Psoas muscle (tissue), 8 donors: ENCODE measurements at places on chromosomes 4 and X. TPM values are rescaled to one million over a fixed set of nuclear protein-coding genes. Genes with fewer than 3 reads are reported as not detected.
A peak's percentile ranks its signal among the peaks of the same experiment; 100 is the strongest.

- DNase-seq, result no peak
These were observed 96.4 kb upstream of the HS3ST1 start for GRCh38 chr4:11525085-11525484.

GRCh38 chr4:74054483-74055047 is 16.1 kb upstream of the CXCL3 start:
- no peak for DNase-seq

DNA sequence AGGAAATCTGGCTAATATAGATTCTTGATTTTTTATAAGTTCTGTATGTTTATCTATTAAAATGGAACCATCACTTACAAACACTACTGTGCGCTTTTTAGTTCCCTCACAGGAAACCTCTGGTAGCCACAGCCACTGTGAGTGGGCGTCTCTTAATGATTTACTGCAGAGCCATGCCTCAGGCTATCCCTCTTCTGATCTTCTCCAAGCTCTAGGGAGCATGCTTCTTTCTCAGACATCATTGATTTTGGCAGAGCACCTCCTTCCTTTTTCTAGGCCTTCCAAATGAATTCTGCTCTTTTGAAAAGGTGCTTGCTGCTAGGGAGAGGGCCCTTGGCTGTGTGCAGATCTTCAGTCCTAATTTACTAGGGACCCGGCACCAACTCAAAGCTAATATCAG is 61.1 kb upstream of the STS start:
- DNase-seq, result no peak

GRCh38 chr4:29423836-29424721 is 1296.1 kb upstream of the PCDH7 start:
- no peak for DNase-seq

Gene ITM2A
- polyA plus RNA-seq, result 20.1 TPM

Gene PLP2
- polyA plus RNA-seq, result 113 TPM

- no peak for DNase-seq
These were observed 60.2 kb downstream of the FAM193A start for GRCh38 chr4:2596611-2597010.

- no peak for DNase-seq
These were observed 237.3 kb upstream of the TET2 start for GRCh38 chr4:104909376-104909775.

- DNase-seq, result peak; percentile 29
These were observed 19.6 kb upstream of the SASH3 start for GRCh38 chrX:129760155-129760554.

- DNase-seq, result no peak
These were observed 75.9 kb downstream of the QRFPR start for GRCh38 chr4:121304893-121305292.

Gene FAM114A1
- 16.6 TPM for polyA plus RNA-seq
